ENCODE measurements at places on chromosomes 12 and 14. TPM values are rescaled to one million over a fixed set of nuclear protein-coding genes. Genes with fewer than 3 reads are reported as not detected.

GRCh38 chr12:8082808-8083100 lies 680 bp downstream of the NECAP1 start:
- peak overlapping the region; percentile 96 for H3K27ac ChIP-seq
- H3K4me1 ChIP-seq, result peaks cover 9% of the 10 kb centered on the region
- H3K27me3 ChIP-seq, result no peaks in the 10 kb centered on the region

- H3K27me3 ChIP-seq, result no peaks in the 10 kb centered on the region
- no peaks in the 10 kb centered on the region for H3K4me1 ChIP-seq
- H3K36me3 ChIP-seq, result no peaks in the 10 kb centered on the region
- H3K27ac ChIP-seq, result no peak overlapping the region
Measured at GRCh38 chr12:75308279-75308678, 21.8 kb downstream of the CAPS2 start.

GRCh38 chr12:82438356-82438755 lies 80.0 kb downstream of the METTL25 start:
- H3K27me3 ChIP-seq, result no peaks in the 10 kb centered on the region
- no peak overlapping the region for H3K4me3 ChIP-seq
- no peak overlapping the region for H3K27ac ChIP-seq
- peaks cover 8% of the 10 kb centered on the region for H3K36me3 ChIP-seq

DNA sequence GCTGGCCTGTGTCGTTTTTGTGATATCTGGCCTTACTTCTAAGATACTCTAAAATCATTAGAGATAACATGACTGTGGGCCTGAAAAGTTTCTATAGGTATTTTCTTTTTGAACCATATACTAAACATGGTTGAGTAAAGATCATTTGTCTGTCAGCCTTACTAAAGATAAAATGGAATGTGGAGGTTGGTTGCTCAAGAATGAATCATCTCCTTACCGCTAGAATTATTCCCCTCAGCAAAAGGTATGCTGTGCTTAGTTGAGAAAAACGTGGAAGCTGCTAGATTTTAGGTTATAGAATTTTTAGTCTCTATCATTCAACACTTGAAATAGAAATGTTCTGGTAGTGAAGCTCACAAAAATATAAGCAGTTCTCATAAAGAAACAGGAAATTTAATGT lies 407.3 kb downstream of the AEBP2 start:
- no peaks in the 10 kb centered on the region for H3K27me3 ChIP-seq
- no peak overlapping the region for H3K27ac ChIP-seq
- H3K36me3 ChIP-seq, result no peaks in the 10 kb centered on the region
- H3K4me1 ChIP-seq, result no peaks in the 10 kb centered on the region
- no peak overlapping the region for H3K4me3 ChIP-seq

GRCh38 chr12:68135520-68135919 lies 24.0 kb downstream of the IFNG start:
- H3K4me1 ChIP-seq, result no peaks in the 10 kb centered on the region
- no peak overlapping the region for H3K27ac ChIP-seq
- no peak for DNase-seq
- H3K4me3 ChIP-seq, result no peak overlapping the region
- no peaks in the 10 kb centered on the region for H3K27me3 ChIP-seq

DNA sequence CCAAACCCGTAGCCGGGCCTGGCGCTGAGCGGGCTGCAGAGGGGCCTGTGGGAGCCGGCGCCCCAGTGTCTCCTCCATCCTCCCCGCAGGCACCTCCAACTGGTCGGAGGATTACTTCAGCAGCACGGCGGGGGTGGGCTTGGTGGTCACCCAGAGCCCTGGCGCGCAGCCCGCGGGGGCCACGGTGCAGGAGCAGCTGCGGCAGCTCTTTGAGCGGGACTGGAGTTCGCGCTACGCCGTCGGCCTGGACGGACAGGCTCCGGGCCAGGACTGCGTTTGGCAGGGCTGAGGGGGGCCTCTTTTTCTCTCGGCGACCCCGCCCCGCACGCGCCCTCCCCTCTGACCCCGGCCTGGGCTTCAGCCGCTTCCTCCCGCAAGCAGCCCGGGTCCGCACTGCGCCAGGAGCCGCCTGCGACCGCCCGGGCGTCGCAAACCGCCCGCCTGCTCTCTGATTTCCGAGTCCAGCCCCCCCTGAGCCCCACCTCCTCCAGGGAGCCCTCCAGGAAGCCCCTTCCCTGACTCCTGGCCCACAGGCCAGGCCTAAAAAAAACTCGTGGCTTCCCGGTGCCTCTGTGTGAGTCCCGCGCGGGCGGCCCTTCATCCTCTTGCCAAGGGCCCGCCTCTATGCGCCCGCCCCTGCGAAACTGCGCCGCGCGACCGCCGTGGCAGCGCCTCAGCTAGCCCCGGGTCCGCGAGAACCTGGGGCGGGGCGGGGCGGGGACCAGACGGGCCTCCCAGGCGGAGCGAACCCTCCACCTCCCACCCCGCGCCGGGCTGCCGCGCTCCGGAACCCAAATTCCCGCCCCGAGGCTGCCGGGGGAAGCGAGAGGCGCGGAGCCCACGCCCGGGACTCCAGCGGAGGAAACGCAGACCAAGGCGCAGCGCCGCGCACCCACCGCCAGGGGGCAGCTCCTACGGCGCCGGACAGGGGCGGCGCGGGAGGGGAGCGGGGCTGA lies 8.3 kb downstream of the PLD4 start:
- DNase-seq, result peak; percentile 96
- H3K4me1 ChIP-seq, result peaks cover 32% of the 10 kb centered on the region
- H3K27ac ChIP-seq, result no peak overlapping the region
- peaks cover 31% of the 10 kb centered on the region for H3K27me3 ChIP-seq
- H3K36me3 ChIP-seq, result no peaks in the 10 kb centered on the region

DNA sequence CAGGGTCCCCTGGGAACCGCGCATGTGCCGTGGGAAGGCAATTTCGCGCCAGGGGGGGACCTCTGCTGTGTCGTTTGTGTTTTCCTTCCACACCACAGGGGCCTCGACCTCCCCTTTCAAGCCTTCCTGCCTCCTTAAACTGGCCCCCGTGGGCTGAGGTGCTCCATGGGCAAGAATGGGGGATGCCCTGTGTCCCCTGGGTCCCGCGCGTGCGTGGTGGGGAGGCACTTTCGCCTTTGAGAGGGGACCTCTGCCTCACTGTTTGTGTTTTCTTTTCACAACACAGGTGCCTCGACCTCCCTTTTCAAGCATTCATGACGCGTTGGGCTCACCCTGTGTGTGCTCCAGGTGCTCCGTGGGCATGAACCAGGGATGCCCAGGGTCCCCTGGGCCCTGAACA lies 348.8 kb downstream of the ALG10 start:
- DNase-seq, result no peak
- H3K27me3 ChIP-seq, result no peaks in the 10 kb centered on the region
- no peak overlapping the region for H3K27ac ChIP-seq

The IGF1 gene
- 26.5 TPM for total RNA-seq

The CAPZA3 gene
- total RNA-seq, result not detected

The ZDHHC22 gene
- total RNA-seq, result 0.09 TPM

The FBXW8 gene
- total RNA-seq, result 13.2 TPM

The ZNF605 gene
- 14.9 TPM for total RNA-seq

The TBX3 gene
- total RNA-seq, result 16.6 TPM

The MOK gene
- 9.2 TPM for total RNA-seq
